ENCODE measurements at places on chromosomes 12 and 14.
A peak's percentile ranks its signal among the peaks of the same experiment; 100 is the strongest.

DNA sequence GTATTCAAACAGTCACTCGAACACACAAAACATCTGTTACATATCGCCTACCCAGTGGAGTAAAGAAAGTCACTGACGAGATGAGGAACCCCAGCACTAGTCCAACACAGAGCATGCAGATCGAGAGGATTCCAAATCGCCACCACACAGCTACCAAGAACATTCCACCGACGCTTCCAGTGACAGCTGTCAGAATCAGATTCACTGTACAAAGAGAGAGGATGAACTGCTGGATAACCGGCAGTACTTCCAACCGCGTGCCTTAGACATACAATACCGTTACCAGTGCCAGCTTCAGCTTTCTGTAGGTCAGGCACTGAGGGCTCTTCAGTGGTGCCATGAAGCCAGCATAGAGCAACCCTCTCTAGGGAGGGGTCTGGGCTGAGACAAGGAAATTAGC lies 34.5 kb downstream of the TM7SF3 start:
- no peak for DNase-seq

GRCh38 chr12:106417926-106418910 lies 60.7 kb downstream of the POLR3B start:
- DNase-seq: no peak

DNA sequence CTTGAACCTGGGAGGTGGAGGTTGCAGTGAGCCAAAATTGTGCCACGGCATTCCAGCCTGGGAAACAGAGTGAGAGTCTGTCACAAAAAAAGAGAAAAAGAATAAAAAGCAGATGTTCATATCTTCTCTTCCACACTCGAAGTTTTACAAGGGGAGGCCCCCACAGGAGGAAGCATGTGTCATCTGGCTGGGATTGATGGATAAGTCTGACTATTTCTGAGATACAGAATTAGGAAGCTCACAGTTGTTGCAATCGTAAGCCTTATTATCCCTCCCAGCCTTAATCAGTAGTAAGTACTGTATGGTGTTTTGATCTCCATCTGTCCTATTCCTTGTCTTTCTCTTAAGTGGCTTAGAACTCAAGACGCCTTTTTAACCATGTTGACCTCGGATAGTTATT lies 31.9 kb upstream of the RASSF8 start:
- no peak for DNase-seq

GRCh38 chr12:125149160-125150108 lies 84.2 kb downstream of the AACS start:
- no peak for DNase-seq

- peak; percentile 79 for DNase-seq
These were observed at the start of gene SP1 for GRCh38 chr12:53380104-53380793. TSS of gene SP1 (plus strand) at chr12:53380176. CDS start at chr12:53380292, 116 bp downstream.

- DNase-seq: no peak
These were observed 70.4 kb upstream of the SLCO1C1 start for GRCh38 chr12:20624718-20625117.

- DNase-seq: no peak
These were observed 965 bp downstream of the KRT73 start for GRCh38 chr12:52617403-52617785.

DNA sequence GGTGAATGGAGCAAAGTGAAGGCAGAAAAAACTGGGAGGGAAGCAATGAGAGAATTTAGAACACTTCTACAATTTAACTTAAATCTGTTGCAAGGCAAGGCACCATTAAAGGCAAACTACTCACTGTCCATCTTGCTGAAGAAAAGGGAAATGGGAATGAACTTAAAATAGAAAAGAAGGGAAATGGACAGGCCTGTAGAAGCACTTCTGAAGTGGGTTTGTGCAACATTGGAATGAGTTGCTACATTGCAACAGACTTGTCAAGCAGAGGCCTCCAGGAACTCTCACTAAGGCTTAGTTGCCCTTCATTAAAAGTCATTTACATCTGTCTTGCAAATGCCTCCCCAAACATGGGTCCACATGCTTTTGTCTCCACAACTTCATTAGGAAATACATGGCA lies 13.7 kb upstream of the OR10AD1 start:
- DNase-seq: no peak

- DNase-seq: no peak
These were observed 789.2 kb upstream of the FBXO33 start for GRCh38 chr14:40221428-40221827.

DNA sequence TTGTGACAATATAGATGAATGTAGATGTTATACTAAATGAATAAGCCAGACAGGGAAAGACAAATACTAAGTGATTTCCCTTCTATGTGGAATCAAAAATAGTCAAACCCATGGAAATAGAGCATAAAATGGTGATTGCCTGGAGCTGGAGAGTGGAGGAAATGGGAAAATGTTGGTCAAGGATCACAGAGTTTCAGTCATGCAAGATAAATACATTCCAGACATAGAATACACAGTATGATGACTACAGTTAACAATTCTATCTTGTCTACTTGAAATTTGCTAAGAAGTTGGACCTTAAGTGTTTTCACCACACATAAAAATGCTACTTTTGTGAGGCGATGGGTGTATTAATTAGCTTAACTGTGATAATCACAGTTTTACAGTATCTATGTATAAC lies 1182.7 kb downstream of the AACS start:
- no peak for DNase-seq

GRCh38 chr14:35963209-35963608 lies 137.1 kb downstream of the BRMS1L start:
- DNase-seq: no peak

DNA sequence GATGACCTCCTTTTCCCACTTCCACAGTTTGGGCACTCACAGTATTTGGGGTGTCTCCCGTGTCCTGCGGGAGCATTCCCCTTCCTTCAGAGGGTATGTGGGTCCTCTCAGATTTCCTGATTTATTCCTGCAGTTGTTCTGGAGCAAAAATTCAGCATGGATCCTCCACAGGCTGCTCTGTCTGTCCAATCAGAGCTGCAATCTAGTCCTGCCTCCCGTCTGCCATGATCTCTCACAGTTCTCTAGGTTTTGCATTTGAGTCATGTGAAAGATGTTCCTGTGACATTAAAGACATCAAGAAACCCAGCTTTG lies 435.9 kb downstream of the TMTC2 start:
- DNase-seq: no peak

GRCh38 chr12:57832966-57833365 lies 13.6 kb downstream of the CTDSP2 start:
- no peak for DNase-seq

DNA sequence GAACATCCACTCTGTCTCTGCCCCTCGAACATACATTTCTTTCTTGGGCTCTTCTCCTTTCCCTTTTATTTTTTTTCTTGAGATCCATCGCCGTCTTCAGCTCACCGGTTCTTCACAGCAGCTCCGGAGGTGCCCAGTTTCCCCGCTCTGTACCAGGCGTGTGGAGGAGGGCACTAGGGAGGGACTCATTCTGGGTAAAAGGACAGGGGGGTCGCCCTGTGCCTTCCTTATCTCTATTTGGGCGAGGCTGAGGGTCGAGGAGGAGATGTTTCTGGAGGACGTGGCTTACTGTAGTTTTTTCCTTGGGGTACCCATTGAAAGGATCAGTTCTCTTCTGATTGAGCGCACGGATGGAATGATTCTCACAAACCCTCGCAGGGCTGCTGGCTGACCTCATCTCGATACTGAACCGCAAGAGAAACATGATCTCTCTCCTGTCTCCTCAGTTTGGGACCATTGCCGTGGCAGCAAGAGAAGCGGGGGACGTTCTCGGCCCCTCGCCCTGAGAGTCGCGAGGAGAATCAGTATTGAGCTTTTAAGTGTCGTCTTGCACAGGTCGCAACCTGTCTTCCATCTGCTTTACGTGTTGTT lies 386 bp downstream of the LIN52 start:
- DNase-seq: no peak

DNA sequence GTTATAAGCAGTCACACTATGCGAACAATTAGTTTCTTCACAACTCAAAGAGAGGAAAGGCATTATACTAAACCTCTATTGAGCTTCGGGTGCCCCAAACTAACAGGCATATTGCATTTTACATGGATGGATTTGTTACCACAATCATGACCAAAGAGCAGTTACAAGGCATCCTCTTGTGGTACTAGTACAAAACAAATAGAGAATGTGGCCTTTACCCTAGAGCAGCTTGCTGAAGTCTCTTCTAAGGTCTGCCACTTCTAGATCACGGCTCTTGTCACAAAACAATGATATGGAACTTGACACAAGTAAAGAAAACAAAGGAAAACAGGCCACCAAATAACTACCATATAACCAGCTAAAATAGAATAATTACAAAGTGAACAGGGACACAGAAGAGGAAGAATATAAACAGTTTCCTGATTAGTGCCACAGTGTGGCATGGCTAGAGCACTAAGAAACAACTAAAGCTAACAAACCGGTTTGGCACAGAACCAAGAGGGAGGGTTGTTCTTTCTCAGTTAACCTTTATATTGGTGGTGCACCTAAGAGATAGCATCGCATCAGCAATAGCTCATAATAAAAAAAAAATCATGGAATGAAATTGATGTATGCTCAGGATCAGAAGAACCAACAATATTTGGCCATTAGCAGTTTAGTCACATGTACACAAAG lies 209.7 kb upstream of the ATP2B1 start:
- no peak for DNase-seq

GRCh38 chr12:92144631-92145480 lies 790 bp downstream of the BTG1 start:
- DNase-seq: peak; percentile 28

- no peak for DNase-seq
These were observed 44.9 kb downstream of the DNAH10 start for GRCh38 chr12:123807002-123807401.

GRCh38 chr14:27305441-27305945 lies 707.7 kb upstream of the NOVA1 start:
- no peak for DNase-seq

DNA sequence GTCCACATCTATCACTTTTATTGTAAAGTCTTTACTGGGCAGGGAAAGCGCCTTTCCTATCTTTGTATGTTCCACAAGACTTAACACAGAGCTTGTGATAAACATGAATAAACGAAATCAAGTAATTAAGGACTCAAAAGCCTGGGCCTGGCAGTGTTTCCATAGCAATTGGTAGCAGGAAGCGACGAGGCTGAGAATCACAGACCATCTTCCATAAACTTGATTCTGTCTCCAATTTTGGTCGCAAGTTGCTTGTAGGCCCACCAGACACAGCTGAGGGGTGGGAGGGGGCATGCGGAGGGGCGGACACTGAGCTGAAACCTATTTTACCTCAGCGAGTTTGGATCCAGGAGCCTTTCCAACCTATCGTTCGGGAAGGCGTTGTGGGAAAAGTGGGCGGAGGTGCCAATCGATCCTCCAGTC lies 302 bp downstream of the CCDC38 start:
- no peak for DNase-seq

GRCh38 chr12:19533567-19533966 lies 94.3 kb downstream of the AEBP2 start:
- no peak for DNase-seq

- DNase-seq: no peak
These were observed 63.3 kb downstream of the TBX5 start for GRCh38 chr12:114342656-114343055.

GRCh38 chr12:31324845-31325523 lies 966 bp downstream of the SINHCAF start:
- DNase-seq: peak; percentile 16

DNA sequence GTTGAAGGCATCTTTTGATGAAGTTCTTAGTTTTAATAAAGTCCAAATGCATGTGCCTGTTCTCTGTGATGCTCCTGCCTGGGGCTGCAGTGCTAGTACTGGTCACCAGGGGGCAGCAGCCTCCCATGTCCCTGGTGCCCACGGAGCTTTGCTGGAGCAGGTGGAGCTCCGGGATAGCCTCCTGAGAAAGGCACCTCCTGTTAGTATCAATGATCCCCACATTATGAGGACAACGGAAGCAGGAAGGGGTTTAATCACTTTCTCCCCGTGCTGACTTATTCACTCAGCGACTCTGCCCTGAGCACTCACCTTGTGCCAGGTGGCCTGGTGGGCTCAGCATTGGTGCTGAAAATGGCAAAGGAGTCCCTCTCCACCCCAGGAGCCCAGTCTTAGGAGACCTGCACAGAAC lies 123.0 kb upstream of the PZP start:
- peak; percentile 60 for DNase-seq

DNA sequence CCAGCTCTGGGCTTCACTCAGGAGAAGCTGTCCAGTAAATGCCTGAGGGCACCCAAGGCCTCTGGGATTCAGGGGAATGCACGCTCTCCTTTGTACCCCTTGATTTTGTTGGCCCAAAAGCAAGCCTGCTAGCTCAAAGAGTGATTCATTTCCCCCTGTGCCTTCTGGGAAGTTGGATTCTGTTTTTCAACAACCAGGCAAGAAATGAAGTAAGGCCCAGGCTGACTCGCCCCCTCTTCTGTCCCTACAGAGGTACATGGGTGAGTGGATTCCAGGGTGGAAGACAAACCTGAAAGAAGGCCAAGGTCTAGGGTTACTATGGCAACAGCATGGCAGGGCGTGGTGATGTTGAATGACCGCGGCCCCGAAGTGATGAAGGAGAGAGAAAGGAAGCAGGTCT lies 9.3 kb upstream of the SERPINA5 start:
- no peak for DNase-seq

GRCh38 chr12:991350-992333 lies 619 bp downstream of the ERC1 start:
- DNase-seq: no peak

- DNase-seq: no peak
These were observed 13.5 kb upstream of the CMKLR1 start for GRCh38 chr12:108352591-108352990.

- DNase-seq: no peak
These were observed 50.9 kb downstream of the KLHL28 start for GRCh38 chr14:44910821-44911220.

DNA sequence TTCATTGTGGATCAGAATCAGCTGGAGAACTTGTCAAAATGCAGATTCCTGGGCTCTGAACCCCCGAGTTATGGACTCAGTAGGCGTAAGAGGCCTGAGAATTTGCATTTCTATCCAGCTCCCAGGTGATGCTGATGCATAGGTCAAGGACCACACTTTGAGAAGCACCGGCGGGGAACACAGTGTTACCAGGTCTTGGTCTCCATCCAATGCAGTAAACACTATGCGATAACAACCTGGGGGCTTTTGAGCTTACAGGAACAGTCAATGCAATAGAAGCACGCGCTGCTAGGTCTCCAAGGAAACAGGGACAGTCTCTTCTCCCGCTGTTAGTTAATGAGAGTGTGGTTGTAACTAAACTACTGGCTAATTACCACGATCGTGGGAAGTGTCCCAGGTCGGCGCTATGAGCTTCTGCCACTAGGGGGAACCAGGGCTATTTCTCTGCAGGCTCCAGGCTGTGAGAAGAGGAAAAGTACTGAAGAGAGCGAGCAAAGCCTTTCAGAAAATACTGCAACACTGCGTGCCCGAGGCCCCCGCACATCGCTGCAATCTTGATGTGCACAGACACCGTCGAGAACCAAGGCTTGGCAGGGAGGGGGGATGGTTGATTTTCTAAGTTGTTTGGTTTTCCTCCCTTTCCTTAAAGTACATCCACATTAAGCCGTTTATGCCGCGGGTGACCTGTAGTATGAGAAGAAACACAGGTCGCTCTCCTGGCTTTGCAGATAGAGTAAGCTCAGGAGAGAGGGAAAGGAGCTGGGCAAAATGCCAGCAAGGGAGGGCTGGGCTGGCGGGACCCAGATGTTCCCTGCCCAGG lies 52.0 kb upstream of the KCNA1 start:
- DNase-seq: peak; percentile 31

GRCh38 chr12:89695830-89696229 lies 12.8 kb downstream of the ATP2B1 start:
- no peak for DNase-seq

GRCh38 chr12:105156260-105156659 lies 48.7 kb downstream of the WASHC4 start:
- no peak for DNase-seq
